ENCODE measurements at places on chromosomes 16 and 17. TPM values are rescaled to one million over a fixed set of nuclear protein-coding genes. Genes with fewer than 3 reads are reported as not detected.

Gene MC1R
- 6.2 TPM for total RNA-seq

Gene ESRP2
- 0.07 TPM for total RNA-seq

Gene PYY
- total RNA-seq, result not detected

Gene SLFN11
- total RNA-seq, result 5.9 TPM
